ENCODE measurements at places on chromosomes 1 and 21.

DNA sequence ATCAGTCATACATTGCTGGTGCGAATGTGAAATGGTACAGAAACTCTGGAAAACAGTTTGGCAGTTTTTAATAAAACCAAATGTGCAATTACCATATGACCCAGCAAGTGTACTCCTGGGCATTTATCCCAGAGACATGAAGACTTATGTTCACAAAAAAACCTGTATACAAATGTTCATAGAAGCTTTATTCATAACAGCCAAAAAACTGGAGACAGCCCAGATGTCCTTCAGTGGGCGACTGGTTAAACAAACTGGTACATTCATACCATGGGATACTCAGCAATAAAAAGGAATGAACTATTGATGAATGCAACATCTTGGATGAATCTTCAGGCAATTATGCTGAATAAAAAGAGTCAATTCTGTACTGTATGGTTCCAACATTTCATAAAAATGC lies 97.8 kb downstream of the DTL start:
- DNase-seq = no peak

GRCh38 chr1:165698761-165699052 lies 345 bp upstream of the ALDH9A1 start:
- DNase-seq = no peak

DNA sequence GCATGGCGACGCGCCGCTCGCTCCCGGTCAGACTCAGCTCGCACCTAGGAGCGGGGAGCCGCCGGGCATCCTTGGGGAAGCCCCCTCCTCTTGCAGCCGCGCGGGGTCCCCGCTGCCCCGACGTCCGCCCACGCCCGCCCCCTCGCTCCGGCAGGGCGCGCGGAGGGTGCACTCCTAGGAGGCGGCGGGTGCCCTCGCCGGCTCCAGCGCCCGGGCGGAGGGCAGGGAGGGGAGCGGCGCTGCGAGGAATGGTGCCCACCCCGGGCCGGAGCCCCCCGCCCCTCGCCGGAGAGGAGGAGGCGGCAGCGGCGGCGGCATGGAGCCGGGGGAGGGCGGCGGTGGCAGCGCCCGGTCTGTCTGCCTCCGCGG lies 488 bp downstream of the FAM78B start:
- no peak for DNase-seq

DNA sequence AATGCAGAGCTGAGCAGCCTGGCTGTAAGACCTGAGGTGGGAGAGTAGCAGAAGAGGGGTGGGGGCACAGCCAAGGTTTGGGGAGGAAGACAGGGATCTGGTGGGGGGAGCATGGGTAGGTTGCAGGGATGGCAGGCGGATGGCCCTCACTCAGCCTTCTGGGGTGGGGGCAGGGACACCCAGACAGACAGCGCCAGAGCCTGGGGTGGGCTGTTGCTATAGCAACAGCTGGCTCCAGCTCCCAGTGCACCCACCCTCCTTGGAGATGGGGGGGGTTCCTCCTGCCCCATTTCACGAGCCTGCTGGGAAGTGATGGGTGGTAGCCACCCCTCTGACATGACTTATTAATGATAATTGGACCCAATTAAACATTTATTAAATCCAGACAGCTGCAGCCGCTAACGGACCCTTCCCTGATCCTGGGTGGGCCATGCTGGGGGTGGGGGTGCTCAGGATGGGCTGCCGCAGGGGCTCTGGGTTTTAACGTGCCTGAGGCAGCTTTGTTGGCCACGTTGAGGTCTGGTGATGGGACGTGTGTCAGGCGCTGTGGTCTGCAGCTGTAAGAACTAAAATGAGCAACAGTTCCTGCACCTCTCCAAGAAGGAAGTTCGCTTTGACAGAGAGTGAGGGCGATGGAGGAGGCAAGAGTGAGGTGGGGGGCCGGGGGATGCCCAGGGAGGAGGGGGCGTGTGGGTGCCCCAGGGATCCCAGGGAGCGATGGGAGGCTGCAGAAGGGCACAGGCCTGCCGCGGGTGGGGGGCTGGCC lies 19.4 kb downstream of the AGRN start:
- DNase-seq = no peak

- no peak for DNase-seq
These were observed 21.5 kb downstream of the SPATA6 start for GRCh38 chr1:48450505-48450904.

Measured in frontal cortex (tissue), 4 donors.